ENCODE measurements at places on chromosomes 3 and 15.

DNA sequence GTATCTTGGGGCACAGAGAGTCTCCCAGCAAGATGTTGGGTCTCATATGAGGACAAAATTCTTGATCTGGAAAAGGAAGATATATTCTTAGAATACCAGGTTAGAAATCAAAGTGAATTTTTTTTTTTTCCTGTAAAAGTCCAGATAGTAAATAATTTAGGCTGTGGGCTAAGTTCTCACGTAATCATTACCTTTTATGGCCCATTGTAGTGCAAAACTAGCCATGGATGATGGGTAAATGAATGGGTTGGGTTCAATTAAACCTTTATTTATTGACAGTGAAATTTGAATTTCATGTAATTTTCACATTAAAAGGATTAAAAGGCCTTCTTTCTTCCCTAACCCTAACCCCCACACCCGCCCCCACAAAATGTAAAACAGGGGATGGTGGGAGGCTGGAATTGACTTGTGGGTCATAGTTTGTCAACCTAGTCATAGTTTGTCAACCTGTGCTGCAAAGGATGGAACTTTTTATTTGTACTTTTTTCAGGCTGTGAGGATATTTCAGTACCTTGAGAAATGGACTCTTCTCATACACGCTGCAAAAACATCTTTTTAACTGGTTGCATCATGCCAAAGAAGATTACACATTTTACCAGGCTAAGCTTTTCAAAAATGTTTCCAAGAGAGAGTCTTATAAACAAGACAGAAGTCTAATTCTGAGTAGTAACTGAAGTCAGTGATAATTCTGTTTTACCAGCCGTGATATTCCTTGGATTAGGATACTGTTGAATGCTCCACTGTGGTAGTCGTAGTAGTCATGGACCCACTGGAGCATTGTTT is 138.8 kb downstream of the AKAP13 start:
- DNase-seq = no peak

DNA sequence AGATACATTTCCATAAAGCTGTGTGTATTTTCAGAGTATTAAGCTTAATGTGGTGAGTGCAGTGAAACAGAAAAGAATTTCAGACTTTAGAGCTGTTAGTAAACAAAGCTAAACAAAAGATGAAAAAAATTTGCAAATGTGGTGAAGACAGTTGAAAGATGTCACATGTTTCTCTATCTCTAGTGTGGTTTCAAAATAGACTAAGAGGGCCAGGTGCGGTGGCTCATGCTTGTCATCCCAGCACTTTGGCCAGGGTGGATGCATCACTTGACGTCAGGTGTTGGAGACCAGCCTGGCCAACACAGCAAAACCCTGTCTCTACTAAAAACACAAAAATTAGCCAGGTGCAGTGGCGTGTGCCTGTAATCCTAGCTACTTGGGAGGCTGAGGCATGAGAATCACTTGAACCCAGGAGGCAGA is 466.0 kb upstream of the NR2F2 start:
- DNase-seq = no peak

DNA sequence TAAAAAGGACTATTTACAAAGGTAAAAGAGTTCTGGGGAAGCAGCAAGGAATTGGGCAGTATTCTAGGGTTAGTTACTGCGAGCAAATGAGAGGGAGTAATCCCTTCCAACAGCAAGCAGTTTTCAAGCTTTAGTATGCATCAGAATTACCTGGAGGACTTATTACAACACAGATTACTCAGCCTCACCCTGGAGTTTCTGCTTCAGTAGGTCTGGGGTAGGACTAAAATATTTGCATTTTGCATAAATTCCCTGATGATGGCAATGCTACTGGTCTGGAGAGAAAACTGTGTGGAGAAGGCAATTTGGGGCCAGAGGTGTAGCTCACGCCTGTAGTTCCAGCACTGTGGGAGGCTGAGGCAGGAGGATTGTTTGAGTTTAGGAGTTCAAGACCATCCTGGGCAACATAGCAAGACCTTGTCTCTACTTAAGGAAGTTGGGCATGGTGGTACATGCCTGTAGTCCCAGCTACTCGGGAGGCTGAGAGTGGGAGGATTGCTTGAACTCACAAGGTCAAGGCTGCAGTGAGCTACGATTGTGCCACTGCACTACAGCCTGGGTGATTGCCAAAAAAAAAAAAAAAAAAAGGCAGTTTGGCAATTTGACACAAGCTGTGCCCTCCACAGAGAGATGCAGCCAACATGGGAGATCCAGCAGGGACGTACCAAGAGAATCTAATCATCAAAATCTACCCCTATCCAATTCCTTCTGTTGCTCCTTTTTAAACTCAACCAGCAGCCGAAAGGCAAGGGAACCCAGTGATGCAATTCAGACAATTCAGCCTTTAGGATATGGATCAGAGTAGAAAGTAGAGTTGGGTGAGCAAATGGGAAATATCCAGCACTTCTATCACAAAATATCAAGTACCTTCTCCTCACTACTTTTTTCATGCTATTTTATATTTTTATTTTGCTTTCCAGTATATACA is 27.1 kb upstream of the AP4E1 start:
- DNase-seq = no peak

DNA sequence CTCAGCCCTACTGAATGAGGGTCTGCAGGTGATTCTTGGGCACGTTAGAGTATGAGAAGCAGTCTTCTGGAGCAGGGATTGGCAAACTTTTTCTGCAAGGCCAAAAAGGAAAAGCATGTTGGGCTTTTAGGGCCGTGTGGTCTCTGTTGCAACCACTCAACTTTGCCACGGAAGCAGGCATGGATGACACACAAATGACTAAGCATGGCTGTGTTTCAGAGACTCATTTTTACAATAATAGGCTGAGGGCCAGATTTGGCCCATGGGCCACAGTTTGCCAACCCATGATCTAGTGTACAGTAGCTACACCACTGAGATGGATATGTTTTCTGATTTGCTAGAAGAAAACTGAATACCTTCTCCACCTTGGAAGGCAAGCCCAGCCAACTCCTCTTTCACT is 66.1 kb upstream of the PRICKLE2 start:
- no peak for DNase-seq

GRCh38 chr3:81485444-81485865 is 276.0 kb downstream of the GBE1 start:
- no peak for DNase-seq

DNA sequence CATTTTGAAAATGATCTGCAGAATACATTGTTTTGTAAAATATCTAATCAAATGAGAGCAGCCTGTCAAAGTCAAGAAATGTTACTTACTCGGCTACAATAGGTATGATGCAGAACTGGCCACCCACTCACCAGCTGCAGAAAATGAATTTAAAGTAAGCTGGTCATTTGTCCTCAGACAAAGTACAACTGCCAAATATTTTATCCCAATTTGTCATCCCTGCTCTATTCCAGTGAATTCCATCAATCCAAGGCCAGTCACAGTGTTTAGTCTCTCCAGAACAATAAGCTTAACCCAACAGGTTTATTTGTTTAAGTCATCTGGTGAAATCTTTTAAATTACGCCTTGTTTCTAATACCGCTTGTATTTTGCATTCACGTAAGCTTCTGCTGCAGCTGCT is 46.6 kb upstream of the TCF12 start:
- no peak for DNase-seq

DNA sequence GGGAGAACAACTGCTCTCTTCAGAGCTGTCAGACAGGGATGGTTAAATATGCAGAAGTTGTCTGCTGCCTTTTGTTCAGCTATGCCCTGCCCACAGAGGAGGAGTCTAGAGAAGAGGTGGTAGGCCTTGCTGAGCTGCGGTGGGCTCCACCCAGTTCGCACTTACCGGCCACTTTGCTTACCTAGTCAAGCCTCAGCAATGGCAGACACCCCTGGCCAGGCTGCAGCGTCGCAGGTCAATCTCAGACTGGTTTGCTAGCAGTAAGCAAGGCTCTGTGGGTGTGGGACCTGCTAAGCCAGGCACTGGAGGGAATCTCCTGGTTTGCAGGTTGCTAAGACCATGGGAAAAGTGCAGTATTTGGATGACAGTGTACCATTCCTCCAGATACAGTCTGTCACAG is 12.3 kb upstream of the TMEM45A start:
- DNase-seq = no peak

GRCh38 chr15:61660579-61660978 is 399.7 kb downstream of the VPS13C start:
- no peak for DNase-seq

GRCh38 chr15:89822951-89823711 is 8.5 kb upstream of the ANPEP start:
- no peak for DNase-seq

DNA sequence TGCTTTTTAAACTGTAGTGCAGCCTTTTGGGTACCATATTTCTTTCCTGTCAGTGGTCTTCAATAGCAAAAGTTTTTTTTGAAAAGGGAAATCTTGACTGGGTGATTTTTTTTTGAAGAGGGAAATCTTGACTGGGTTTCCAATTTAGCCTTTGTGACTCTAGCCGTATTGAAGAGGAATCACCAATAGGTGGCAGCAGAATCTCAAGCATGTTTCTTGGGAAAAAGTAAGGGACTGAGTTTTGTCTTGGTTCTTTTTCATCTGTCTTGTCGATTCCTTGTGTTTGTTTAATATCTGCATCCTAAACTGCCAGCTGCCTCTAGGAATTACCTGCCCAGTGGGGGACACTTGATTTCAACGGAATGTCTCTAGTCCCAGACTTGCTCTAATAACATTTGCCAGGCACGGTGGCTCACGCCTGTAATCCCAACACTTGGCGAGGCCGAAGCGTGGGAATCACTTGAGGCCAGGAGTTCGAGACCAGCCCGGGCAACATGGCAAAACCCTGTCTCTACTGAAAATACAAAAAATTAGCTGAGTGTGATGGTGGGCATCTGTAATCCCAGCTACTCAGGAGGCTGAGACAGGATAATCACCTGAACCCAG is 89.2 kb downstream of the RBPMS2 start:
- no peak for DNase-seq

- no peak for DNase-seq
Observed at GRCh38 chr15:99732751-99733267, 428 bp downstream of the LYSMD4 start.

- no peak for DNase-seq
Observed at GRCh38 chr3:100081986-100082692, 32.2 kb downstream of the FILIP1L start.

- DNase-seq = no peak
Observed at GRCh38 chr15:85730001-85730820, 64.5 kb downstream of the KLHL25 start.

DNA sequence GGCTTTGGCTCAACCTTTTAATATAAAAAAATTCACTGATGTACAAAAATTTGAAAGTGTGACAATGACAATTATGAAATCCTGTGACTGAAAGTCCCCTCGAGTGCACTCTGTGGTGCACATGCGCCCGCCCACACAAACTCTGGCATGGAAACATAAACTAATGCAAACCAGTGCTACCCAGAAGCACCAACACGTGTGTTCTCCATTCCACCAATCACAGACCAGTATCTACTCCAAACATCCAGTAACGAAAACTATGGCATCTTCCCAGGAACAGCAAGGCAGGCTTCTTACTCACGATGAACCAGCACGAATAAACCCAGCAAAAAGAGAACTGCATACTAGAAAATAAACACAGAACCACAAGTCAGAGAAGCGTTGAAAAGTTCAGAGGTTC is 11.7 kb upstream of the NMB start:
- no peak for DNase-seq

- no peak for DNase-seq
Observed at GRCh38 chr15:91568036-91568435, 285.5 kb upstream of the SLCO3A1 start.

GRCh38 chr3:161296814-161297213 is 74.5 kb downstream of the SPTSSB start:
- no peak for DNase-seq

GRCh38 chr15:83113881-83114674 is 6.6 kb downstream of the TM6SF1 start:
- DNase-seq = no peak

- DNase-seq = no peak
Observed at GRCh38 chr3:37492977-37493471, 318.6 kb upstream of the LRRFIP2 start.

- DNase-seq = no peak
Observed at GRCh38 chr3:46987319-46987742, 7.9 kb downstream of the NBEAL2 start.

- no peak for DNase-seq
Observed at GRCh38 chr3:145017959-145018358, 1046.3 kb downstream of the DIPK2A start.

DNA sequence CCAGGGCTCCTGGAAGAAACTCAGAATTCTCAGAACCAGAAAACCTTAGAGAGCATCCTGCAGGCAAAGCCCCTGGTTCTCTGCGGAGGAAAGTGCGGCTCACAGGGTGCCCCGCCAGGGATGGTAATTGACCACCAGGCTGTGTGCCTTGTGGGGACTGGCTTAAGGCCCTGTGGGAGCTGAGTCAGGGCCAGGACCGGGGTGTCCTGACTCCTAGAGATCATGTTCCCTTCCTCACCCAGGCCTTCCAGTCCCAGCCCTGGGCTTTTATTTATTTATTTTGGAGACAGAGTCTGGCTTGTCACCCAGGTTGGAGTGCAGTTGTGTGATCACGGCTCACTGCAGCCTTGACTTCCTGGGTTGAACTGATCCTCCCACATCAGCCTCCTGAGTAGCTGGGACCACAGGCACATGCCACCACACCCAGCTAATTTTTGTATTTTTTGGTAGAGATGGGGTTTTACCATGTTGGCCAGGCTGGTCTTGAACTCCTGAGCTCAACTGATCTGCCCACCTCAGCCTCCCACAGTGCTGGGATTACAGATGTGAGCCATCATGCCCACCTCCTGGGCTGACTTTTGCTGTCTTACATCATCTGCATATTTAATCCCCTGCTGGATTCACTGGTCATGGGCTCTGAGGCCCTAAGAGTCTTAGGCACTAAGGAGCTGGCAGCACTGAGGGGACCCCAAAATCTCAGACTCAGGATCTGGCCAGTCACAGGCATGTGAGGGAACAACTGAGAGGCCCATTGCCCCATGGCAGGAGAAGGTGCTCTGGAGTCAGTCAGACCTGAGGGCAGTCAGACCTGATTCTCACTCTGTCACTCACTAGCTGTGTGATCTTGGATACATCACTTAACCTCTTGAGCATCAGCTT is 20.4 kb upstream of the LAMP3 start:
- DNase-seq = no peak

DNA sequence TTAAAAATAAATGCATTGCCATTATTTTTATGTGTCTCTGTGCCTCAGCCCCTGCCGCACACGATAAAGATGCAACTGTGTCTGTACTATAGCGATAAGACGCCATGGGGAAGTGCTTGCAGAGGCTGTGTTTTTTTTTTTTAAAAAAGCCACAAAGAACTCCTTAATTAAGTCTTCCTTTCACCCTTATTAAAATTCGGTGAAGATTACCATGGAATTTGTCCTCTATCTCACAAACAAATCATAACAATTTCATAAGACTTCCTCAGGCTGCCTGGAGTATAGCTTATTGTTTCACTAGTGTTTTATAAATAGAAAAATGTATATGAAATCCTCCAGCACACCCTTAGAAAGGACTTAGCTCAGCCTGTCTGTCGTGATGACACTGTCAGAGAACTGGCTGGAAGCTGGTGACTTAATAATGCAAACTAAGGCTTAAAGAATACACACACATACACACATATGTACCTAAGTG is 374.8 kb upstream of the SLCO3A1 start:
- DNase-seq = no peak

DNA sequence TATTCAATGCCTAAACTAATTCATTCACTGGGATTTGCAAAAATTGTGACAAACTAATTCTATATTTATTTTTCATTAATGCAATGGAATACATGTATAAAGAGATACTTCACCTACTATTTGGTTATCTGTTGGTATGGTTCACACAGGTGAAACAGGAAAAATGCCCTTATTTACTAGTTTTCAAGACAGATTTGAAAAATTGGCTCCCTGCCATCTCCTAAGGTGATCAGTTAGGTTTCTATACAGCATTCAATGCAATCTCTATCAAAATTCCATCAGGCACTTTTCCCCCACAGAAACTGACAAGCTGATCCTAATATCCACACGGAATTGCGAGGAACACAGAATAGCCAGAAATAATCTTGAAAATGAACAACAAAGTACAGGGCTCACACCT is 101.1 kb downstream of the DLG1 start:
- no peak for DNase-seq

Measured in activated naive CD8-positive, alpha-beta T cell treated with anti-CD3 and anti-CD28 coated beads, Interleukin-2, amount 50 U/mL, for 16 hours (primary cell).